ENCODE measurements at places on chromosomes 11 and 22. TPM values are rescaled to one million over a fixed set of nuclear protein-coding genes. Genes with fewer than 3 reads are reported as not detected.

Gene IGLL1
- 0.48 TPM for total RNA-seq

- no peaks in the 10 kb centered on the region for H3K27me3 ChIP-seq
- no peak overlapping the region for H3K27ac ChIP-seq
- H3K4me1 ChIP-seq, result no peaks in the 10 kb centered on the region
- H3K4me3 ChIP-seq, result no peak overlapping the region
- DNase-seq, result no peak
- H3K36me3 ChIP-seq, result no peaks in the 10 kb centered on the region
Observed at GRCh38 chr22:48850658-48851287, 976.9 kb downstream of the BRD1 start.

DNA sequence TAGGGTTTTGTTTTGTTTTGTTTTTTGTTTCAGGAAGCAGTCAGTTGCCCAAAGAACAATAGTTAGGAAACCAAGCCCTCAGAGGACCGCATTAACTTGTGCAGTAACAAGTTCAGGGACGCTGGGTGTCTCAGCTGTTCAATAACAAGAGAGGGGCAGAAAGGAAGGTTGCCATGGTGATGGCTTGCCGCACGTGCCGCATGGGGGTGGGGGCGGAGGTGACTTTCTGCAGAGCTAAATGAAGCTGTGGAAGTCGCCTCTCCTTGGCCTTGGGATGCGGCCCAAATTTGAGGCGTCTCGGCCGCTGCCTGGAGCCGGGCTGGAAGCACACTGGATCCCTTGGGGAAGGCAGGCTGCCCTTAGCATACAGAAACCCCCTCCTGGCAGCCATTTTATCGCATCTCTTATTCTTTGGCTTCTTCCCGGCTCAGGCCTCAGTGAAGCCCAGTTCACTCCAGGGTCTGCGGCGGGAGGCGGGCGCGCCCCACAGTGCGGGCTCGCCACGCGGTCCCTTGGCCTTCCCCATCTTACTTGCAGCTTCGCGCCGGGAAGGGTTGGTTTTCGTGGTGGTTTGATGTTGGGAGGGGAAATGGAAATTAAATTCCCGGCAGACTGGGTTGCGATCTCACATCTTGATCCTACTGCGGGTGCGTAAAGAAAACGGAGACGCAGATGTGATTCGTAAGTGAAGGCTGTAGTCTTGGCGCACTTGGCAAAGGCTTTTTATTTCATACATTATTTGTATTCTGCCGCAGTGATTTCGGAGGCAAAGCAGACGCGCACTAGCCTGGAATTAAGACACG is 94.3 kb downstream of the SLC17A6 start:
- peak; percentile 21 for DNase-seq
- no peaks in the 10 kb centered on the region for H3K27me3 ChIP-seq
- H3K36me3 ChIP-seq, result no peaks in the 10 kb centered on the region
- no peaks in the 10 kb centered on the region for H3K4me1 ChIP-seq
- H3K4me3 ChIP-seq, result peak overlapping the region; percentile 9

- no peak overlapping the region for H3K4me3 ChIP-seq
- DNase-seq, result no peak
- H3K27ac ChIP-seq, result no peak overlapping the region
- H3K27me3 ChIP-seq, result no peaks in the 10 kb centered on the region
- no peaks in the 10 kb centered on the region for H3K36me3 ChIP-seq
Observed at GRCh38 chr11:58006940-58007339, 16.7 kb upstream of the OR9Q1 start.

DNA sequence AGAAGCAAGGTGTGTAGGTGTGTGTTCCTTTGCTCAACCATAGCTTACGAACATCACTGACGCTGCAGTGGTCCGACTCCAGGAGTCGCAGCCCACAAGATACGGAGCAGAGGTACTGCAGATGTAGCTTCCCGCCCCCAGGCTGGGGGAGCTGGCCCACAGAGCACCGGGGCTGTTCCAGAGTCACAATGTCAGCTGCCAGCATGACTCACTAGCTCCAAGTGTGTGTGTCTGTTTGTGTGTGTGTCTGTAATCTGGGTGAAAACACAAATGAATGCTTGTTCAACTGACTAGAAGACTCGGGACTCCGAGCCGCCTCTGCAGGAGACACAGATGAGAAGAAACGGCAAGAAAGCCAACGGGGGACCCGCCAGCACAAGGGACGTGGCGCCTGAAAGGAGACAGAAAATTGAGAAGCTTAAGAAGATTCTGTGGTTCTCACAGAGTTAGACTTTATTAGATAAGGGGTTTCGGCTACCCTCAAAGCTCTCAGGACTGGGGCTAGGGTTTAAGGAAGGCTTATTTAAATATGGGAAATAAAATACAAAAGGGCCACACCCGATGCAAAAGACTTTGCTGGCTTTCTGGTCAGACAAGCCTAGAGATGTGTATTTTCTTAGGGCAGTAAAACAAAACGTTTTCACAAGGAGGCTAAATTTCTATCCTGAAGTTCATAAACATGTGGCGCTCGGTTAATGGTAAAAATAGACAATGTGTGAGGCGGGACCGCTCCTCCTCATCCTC is 10.7 kb downstream of the VSIG10L2 start:
- H3K4me3 ChIP-seq, result no peak overlapping the region
- peak; percentile 84 for DNase-seq
- H3K27me3 ChIP-seq, result no peaks in the 10 kb centered on the region
- no peaks in the 10 kb centered on the region for H3K36me3 ChIP-seq
- peaks cover 11% of the 10 kb centered on the region for H3K4me1 ChIP-seq
- peak overlapping the region; percentile 74 for H3K27ac ChIP-seq

GRCh38 chr11:130634186-130634585 is 185.7 kb downstream of the ADAMTS15 start:
- no peaks in the 10 kb centered on the region for H3K27me3 ChIP-seq
- no peak overlapping the region for H3K27ac ChIP-seq
- H3K4me3 ChIP-seq, result no peak overlapping the region
- H3K36me3 ChIP-seq, result no peaks in the 10 kb centered on the region

DNA sequence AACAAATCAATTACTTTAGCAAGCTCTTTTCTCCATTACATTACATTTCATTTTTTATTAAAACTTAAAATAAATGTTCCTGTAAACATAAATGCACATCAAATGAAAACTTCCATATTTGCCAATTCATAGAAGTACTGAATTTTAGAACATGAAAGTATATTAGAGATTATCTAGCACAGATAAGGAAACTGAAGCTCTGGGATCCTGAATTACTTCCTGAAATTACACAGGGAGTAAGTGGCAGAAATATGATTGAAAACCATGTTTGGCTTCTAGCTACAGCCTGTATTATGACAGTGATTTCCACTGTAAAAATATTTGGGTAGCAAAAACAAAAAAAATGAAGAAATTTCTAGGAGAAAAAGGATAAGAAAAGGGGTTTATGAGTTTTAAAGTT is 387.3 kb downstream of the NELL1 start:
- no peak for DNase-seq
- H3K27me3 ChIP-seq, result no peaks in the 10 kb centered on the region
- no peaks in the 10 kb centered on the region for H3K4me1 ChIP-seq
- no peak overlapping the region for H3K27ac ChIP-seq
- H3K4me3 ChIP-seq, result no peak overlapping the region
- no peaks in the 10 kb centered on the region for H3K36me3 ChIP-seq

GRCh38 chr11:968822-969221 is 43.2 kb downstream of the AP2A2 start:
- no peaks in the 10 kb centered on the region for H3K4me1 ChIP-seq
- no peak overlapping the region for H3K27ac ChIP-seq
- DNase-seq, result no peak
- no peak overlapping the region for H3K4me3 ChIP-seq
- no peaks in the 10 kb centered on the region for H3K36me3 ChIP-seq
- H3K27me3 ChIP-seq, result no peaks in the 10 kb centered on the region

DNA sequence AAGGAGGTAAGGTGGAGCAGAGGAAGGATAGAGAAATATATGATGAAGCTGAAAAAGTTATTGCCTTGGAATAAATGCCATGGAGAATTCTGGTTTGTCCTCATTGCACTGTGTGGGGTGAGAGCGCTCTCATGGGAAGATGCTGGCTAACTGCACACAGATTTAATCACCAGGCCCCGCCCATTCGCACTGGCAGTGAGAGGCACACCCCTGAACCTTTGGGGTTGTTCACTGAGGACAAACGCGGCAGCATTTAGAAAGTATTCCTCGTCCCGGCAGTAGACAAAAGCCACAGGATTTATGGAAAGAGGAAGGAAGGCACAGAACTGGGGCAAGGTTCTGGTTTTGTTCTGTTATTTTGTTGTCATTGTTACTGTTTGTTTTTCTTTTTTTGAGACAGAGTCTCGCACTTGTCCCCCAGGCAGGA is 70.2 kb downstream of the MED15 start:
- H3K4me3 ChIP-seq, result no peak overlapping the region
- DNase-seq, result no peak
- no peaks in the 10 kb centered on the region for H3K27me3 ChIP-seq
- no peak overlapping the region for H3K27ac ChIP-seq
- no peaks in the 10 kb centered on the region for H3K36me3 ChIP-seq

Gene WT1
- total RNA-seq, result 125 TPM

GRCh38 chr11:34856251-34856650 is 59.9 kb downstream of the APIP start:
- H3K27ac ChIP-seq, result no peak overlapping the region
- no peaks in the 10 kb centered on the region for H3K4me1 ChIP-seq
- no peak overlapping the region for H3K4me3 ChIP-seq
- no peaks in the 10 kb centered on the region for H3K36me3 ChIP-seq
- no peak for DNase-seq
- H3K27me3 ChIP-seq, result no peaks in the 10 kb centered on the region

- no peaks in the 10 kb centered on the region for H3K4me1 ChIP-seq
- no peaks in the 10 kb centered on the region for H3K36me3 ChIP-seq
- no peak for DNase-seq
- H3K27me3 ChIP-seq, result no peaks in the 10 kb centered on the region
- H3K4me3 ChIP-seq, result no peak overlapping the region
- H3K27ac ChIP-seq, result no peak overlapping the region
Observed at GRCh38 chr11:118106789-118107335, 20.1 kb upstream of the SMIM35 start.

DNA sequence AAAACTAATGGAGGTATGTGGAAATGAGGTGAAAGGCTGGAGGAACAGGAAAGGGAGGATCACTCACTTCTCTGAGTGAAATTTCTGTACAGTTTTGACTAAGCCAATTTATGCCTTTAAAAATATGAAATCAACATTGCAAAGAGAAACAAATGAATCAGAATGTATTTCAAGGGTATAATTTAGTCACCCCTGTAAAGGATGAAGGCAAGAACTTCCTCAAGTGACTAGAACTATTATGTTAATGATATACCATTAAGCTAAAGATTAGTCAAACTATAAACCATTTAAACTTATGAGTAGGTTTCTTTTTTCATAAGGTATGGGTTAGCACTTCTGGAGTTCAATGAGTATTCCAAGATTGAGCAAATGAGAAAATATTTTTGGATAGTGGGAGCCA is 184.5 kb upstream of the CHORDC1 start:
- no peak for DNase-seq
- no peak overlapping the region for H3K27ac ChIP-seq
- H3K4me3 ChIP-seq, result no peak overlapping the region
- H3K4me1 ChIP-seq, result no peaks in the 10 kb centered on the region
- H3K27me3 ChIP-seq, result no peaks in the 10 kb centered on the region

- H3K4me1 ChIP-seq, result peaks cover 13% of the 10 kb centered on the region
- H3K27me3 ChIP-seq, result no peaks in the 10 kb centered on the region
Observed at GRCh38 chr22:30291058-30291892, 2.0 kb upstream of the CASTOR1 start.

Gene GLYAT
- total RNA-seq, result not detected

GRCh38 chr22:33882991-33883390 is 37.3 kb downstream of the LARGE1 start:
- H3K4me1 ChIP-seq, result no peaks in the 10 kb centered on the region
- no peaks in the 10 kb centered on the region for H3K27me3 ChIP-seq
- no peak overlapping the region for H3K27ac ChIP-seq
- no peak for DNase-seq

GRCh38 chr22:41302811-41303210 is 1.5 kb downstream of the ZC3H7B start:
- H3K4me3 ChIP-seq, result peak overlapping the region; percentile 67
- H3K4me1 ChIP-seq, result no peaks in the 10 kb centered on the region
- H3K27ac ChIP-seq, result peak overlapping the region; percentile 92
- H3K36me3 ChIP-seq, result no peaks in the 10 kb centered on the region

Gene SYCE3
- total RNA-seq, result not detected

Gene SCGB1A1
- not detected for total RNA-seq

- H3K27me3 ChIP-seq, result no peaks in the 10 kb centered on the region
- no peak overlapping the region for H3K4me3 ChIP-seq
- no peak overlapping the region for H3K27ac ChIP-seq
- no peaks in the 10 kb centered on the region for H3K4me1 ChIP-seq
Observed at GRCh38 chr22:39941601-39942000, 18.6 kb upstream of the TMA7B start.

Gene LGALS12
- total RNA-seq, result not detected

DNA sequence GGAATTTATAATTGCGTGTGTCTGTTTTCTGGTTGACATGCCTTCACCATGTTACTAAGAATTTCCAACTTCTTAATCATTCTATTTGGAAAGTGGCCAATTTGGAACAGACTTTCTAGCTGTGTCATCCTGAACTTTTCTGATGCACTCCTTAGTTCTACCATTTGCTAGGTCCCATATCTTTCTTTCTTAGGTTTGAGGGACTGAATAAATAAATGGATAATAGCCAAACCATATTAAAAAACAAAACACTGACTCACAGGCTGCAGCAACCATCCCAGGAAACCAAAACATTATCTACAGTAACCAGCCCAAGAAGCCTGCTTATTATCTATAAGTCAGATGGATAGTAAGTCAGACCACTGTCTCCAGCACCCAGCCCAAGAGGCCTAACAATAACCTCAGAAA is 57.5 kb upstream of the PLET1 start:
- H3K36me3 ChIP-seq, result no peaks in the 10 kb centered on the region
- no peaks in the 10 kb centered on the region for H3K4me1 ChIP-seq
- H3K4me3 ChIP-seq, result no peak overlapping the region
- H3K27me3 ChIP-seq, result no peaks in the 10 kb centered on the region

GRCh38 chr11:36333468-36333867 is 37.4 kb downstream of the PRR5L start:
- H3K36me3 ChIP-seq, result no peaks in the 10 kb centered on the region
- no peaks in the 10 kb centered on the region for H3K27me3 ChIP-seq
- H3K4me1 ChIP-seq, result no peaks in the 10 kb centered on the region
- no peak overlapping the region for H3K4me3 ChIP-seq
- no peak for DNase-seq

Gene SLC35E4
- total RNA-seq, result 0.29 TPM

GRCh38 chr22:48849219-48849912 is 978.3 kb downstream of the BRD1 start:
- no peaks in the 10 kb centered on the region for H3K27me3 ChIP-seq
- DNase-seq, result no peak
- H3K36me3 ChIP-seq, result no peaks in the 10 kb centered on the region

- DNase-seq, result no peak
- H3K36me3 ChIP-seq, result no peaks in the 10 kb centered on the region
- no peaks in the 10 kb centered on the region for H3K27me3 ChIP-seq
Observed at GRCh38 chr11:78767027-78767932, 192.6 kb upstream of the NARS2 start.

DNA sequence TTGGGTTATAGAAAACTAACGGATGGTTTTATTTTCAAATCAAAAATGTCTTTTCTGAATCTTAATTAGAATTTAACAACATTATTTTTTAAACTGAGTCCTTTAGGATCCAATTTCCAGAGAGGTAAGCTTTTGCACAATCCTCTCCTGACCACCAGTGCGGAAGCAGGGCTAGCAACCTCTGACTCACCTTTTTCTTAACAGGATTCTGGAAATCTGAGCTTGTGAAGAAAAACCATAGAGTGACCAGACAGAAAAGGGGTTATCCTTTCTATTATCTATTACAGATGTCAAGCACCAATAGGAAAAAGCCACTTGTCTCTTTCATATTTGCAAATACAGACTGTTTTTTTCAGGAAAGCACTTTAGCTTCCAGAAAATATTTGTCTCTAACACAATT is 25.3 kb downstream of the ALG9 start:
- no peaks in the 10 kb centered on the region for H3K4me1 ChIP-seq
- H3K27me3 ChIP-seq, result no peaks in the 10 kb centered on the region
- H3K4me3 ChIP-seq, result no peak overlapping the region
- no peak for DNase-seq
- no peaks in the 10 kb centered on the region for H3K36me3 ChIP-seq

All from uterus (tissue), 4 donors.